Left ventricle myocardium inferior (tissue), 1 donor: ENCODE measurements at places on chromosomes 1 and 21. TPM values are rescaled to one million over a fixed set of nuclear protein-coding genes. Genes with fewer than 3 reads are reported as not detected.

- H3K36me3 ChIP-seq, result no peaks in the 10 kb centered on the region
- H3K27ac ChIP-seq, result no peak overlapping the region
- H3K27me3 ChIP-seq, result no peaks in the 10 kb centered on the region
- no peak for DNase-seq
- no peak overlapping the region for H3K4me3 ChIP-seq
Observed at GRCh38 chr1:206493279-206493678, 14.1 kb upstream of the RASSF5 start.

The SLC2A5 gene
- total RNA-seq, result 4.2 TPM

GRCh38 chr1:161421456-161421855 is 53.8 kb upstream of the CFAP126 start:
- no peak overlapping the region for H3K27ac ChIP-seq
- H3K4me1 ChIP-seq, result no peaks in the 10 kb centered on the region
- H3K27me3 ChIP-seq, result peaks cover 1% of the 10 kb centered on the region
- H3K4me3 ChIP-seq, result peak overlapping the region; percentile 52
- no peaks in the 10 kb centered on the region for H3K36me3 ChIP-seq

- no peak overlapping the region for H3K4me3 ChIP-seq
- H3K27ac ChIP-seq, result peak overlapping the region; percentile 97
- no peak for DNase-seq
- peaks cover 100% of the 10 kb centered on the region for H3K4me1 ChIP-seq
Observed at GRCh38 chr1:201721082-201722049, 107.6 kb upstream of the IPO9 start.

GRCh38 chr1:93925206-93925605 is 16.0 kb upstream of the GCLM start:
- H3K36me3 ChIP-seq, result no peaks in the 10 kb centered on the region
- no peak for DNase-seq
- no peak overlapping the region for H3K4me3 ChIP-seq

DNA sequence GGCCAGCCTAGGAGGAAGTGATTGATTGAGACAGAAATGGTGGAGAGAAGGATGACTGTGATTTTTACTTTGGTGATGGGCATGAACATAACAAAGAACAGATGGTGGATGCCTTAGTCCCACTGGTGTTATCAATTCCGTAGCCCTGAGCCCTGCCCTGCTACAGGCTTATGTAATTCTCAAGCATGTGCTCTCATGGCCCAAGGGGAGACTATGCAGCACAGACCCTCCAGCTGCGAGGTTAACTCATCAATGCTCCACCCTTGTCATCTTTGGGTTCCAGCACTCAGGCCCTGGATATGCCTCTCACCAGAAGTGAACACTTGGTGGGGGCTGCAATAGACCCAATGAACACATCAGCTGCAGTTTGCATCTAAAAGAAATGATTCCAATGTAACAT is 62.7 kb upstream of the LRRC8D start:
- no peaks in the 10 kb centered on the region for H3K36me3 ChIP-seq
- H3K27me3 ChIP-seq, result no peaks in the 10 kb centered on the region
- peaks cover 61% of the 10 kb centered on the region for H3K4me1 ChIP-seq
- DNase-seq, result no peak
- peak overlapping the region; percentile 78 for H3K27ac ChIP-seq

GRCh38 chr1:31746687-31747086 is 17.5 kb downstream of the ADGRB2 start:
- no peak overlapping the region for H3K4me3 ChIP-seq
- H3K36me3 ChIP-seq, result no peaks in the 10 kb centered on the region
- H3K4me1 ChIP-seq, result peaks cover 62% of the 10 kb centered on the region
- H3K27ac ChIP-seq, result no peak overlapping the region
- DNase-seq, result no peak
- H3K27me3 ChIP-seq, result peaks cover 7% of the 10 kb centered on the region

The ACTN2 gene
- 2,454 TPM for total RNA-seq

The RAD54L gene
- 0.71 TPM for total RNA-seq

The SLC6A17 gene
- total RNA-seq, result not detected
